Stimulated activated CD8-positive, alpha-beta memory T cell treated with anti-CD3 and anti-CD28 coated beads, Interleukin-4, amount 100 ng/mL, for 1 hour (primary cell): ENCODE measurements at places on chromosomes 7 and 10.

DNA sequence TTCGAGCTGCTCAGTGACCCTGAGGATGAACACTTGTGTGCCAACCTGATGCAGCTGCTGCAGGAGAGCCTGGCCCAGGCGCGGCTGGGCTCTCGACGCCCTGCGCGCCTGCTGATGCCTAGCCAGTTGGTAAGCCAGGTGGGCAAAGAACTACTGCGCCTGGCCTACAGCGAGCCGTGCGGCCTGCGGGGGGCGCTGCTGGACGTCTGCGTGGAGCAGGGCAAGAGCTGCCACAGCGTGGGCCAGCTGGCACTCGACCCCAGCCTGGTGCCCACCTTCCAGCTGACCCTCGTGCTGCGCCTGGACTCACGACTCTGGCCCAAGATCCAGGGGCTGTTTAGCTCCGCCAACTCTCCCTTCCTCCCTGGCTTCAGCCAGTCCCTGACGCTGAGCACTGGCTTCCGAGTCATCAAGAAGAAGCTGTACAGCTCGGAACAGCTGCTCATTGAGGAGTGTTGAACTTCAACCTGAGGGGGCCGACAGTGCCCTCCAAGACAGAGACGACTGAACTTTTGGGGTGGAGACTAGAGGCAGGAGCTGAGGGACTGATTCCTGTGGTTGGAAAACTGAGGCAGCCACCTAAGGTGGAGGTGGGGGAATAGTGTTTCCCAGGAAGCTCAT is 1.1 kb downstream of the DDIT4 start:
- no peak for DNase-seq

- DNase-seq = no peak
Measured at GRCh38 chr10:11716686-11717085, 25.5 kb upstream of the ECHDC3 start.

- no peak for DNase-seq
Measured at GRCh38 chr10:124119946-124120345, 26.5 kb upstream of the CHST15 start.

- DNase-seq = no peak
Measured at GRCh38 chr10:70889291-70889690, 926 bp upstream of the PCBD1 start.
